Effector CD4-positive, alpha-beta T cell (primary cell): ENCODE measurements at places on chromosomes 11 and 22.
A peak's percentile ranks its signal among the peaks of the same experiment; 100 is the strongest.

- no peak for DNase-seq
Measured at GRCh38 chr11:66870616-66871520, 14.0 kb downstream of the LRFN4 start.

DNA sequence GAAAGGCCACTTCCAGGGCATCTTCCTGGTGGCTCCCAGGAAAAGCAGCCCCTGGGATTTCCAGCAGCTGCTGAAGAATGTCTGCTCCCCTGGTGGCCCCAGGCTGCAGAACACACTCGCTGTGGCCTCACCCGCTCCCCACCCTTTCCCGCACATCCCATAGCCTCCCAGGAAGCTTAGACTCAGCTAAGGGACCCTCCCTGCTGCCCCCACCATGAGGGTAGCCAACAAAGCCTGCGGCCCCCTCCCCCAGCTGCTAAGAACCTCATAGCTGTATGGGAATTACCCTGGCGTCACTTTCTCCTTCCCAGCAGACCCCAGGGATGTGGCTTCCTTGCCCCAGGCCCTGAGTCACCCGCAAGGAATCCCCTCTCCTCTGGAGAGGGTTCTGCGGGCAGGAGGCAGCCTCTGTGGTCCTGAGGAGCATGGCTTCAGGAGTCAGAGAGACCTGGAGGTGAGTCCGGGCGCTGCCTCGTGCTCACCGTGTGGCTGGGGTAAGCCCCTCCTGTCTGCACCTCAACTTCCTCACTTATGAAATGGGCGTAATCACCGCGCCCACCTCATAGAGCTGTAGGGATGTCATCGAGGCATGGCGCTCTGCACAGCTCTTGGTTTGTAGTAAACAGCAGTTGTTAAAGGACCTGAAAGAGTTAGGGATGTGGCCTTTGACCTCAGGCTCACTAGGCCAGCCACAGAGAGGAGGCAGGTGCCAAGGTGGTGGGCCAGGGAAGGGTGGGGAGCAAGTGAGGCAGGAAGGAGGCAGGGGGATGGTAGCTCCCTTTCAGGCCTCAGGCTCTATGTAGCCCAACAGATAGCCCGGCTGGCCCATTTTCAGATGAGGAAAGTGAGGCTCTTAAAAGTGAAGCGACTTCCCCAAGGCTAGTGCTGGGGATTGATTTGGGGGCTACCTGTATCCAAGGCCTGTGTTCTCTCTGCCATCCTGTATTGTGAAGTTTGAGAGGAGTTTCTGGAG is 71.2 kb downstream of the LRRC32 start:
- no peak for DNase-seq

DNA sequence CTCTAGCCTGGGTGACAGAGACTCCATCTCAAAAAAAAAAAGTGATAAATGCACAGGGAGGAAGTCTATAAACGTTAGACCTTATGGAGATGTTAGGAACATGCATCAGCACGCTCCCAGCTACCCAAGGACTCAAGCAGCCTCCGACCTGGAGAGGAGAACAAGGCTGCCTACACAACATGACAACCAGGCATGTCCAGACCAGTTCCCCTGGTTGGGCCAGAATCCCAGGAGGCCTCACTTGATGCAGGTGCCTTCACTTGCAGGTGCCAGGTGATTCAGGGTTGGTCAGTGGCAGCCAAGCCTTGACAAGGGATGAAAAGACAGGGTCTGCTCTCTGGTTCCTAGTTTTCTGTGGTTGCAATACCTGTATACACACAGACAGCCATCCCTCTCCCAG is 5.9 kb downstream of the RANGAP1 start:
- no peak for DNase-seq

DNA sequence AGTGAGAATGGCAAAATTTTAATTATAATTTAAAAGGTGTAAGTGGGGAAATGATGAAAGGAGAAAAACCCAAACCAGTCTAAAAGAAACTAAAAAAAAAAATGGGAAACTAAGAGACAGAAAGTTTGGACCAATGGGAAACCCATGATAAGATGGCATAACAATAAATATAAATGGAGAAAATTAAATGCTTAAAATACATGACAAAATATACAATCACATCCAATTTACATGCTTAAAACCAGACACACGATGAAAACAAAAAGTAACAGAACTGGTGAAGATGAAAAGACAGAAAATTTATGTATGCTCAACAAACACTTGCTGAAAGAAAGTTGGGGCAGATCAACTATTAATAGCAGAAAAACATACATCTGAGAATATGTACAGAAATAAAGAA is 1471.1 kb downstream of the TBC1D22A start:
- no peak for DNase-seq

DNA sequence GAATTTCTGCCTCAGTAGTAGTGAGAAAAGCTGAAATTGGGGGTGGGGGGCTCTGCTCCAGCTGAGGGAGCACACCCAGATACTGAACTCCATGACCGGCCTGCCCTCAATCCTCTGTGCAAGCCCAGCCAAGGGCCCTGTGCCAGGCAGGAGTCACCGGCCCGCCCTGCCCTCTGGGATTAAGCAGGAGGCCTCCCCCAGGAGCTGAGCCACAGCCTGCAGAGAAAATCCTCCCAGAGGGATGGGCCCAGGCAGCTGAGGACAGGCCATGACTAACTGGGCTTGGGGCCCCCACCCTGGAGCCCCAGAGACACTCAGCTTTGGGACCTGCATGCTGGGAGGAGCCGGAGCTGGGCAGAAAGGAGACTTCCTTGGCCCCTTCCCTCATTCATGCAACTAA is 48.8 kb downstream of the MN1 start:
- no peak for DNase-seq

DNA sequence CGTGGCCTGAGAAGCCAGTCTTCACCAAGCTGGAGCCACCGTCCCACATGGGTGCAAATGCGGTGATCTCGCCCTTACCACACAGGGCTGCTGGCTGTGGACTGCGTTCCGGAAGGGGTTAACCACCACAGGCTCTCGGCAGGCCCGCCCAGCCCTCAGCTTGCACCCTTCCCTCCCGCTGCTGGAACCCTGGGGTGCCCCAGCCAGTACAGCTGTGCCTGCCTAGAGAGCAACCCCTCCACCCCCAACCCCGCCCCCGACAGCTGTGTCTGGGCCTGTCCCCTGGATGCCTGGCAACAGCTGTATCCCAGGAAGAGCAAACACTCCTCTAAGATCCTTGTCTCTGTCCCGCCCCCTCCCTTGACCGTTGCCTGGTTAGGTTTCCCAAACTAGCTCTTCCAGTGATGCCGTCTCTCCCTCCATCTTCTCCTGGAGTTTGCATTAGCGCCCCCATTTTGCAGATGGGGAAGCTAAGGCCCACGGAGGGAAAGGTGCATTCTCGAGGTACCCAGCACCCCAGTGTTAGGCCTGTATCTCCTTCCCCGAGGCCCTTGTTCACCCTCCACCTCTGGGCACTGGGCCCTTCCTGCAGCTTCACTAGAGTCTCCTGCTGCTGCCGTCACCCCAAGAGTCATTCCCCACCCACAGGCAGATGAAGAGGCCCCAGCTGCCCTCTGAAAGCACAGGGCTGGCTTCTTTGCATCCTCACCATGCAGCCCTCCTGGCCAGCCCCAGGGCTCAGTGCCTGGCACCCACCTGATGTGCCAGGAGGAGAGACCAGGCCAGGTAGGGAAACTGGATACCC is 12.6 kb upstream of the COX8A start:
- DNase-seq, result no peak

DNA sequence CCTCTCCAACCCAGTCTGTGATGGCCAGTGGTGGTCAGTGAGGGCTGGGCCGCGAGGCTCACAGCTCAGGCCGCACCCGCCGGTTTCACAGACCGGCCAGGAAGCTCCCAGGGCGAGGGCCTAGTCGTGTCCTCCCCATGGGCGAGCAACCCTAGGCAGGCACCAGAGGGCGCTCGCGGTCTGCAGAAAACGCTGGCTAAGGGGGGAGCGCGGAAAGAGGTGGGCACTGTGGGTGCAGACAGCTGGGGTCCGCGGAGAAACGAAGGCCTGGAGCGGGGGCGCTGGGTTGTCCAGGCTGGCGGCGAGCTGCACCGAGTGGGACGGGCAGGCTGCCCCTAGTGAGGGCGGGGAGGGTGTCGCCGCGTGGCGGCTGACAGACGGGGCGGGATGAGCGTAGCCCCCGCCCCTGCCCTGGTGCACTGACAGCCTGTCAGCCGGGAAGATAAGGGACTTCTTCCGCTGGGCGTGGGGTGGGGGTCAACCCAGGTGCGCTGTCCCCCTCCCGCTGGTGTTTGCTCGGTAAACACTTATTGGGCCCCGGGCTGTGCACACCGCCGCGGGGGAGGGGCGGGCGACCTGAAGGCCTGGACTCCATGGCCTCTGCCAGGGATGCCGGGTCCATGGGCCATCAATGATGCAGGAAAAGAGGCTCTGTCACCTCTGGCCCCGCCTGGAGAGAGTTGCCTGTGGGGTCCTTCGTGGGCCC is 7.5 kb downstream of the GP1BB start:
- DNase-seq, result peak; percentile 84

GRCh38 chr22:35840302-35840739 is 122.6 kb downstream of the APOL5 start:
- DNase-seq, result no peak

GRCh38 chr11:114738954-114739353 is 60.6 kb downstream of the NXPE2 start:
- DNase-seq, result no peak

DNA sequence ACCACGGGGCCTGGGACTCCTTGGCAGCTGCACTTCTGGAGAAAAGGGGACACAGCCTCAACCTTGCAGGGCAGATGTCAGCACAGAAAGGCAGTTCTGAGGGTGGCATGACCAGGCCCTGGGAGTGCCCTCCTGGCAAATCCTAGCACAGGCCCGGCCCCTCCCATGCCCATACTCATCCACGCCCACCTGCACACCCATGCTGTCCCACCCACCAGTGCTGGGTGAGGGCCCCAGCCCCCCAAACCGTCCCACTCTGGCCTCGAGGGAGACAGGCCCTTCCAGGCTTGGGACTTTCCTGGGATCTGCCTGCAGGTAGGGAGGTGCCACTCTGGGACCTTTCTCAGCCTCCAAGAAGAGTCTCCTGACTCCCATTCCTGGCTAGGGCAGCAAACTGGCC is 10.1 kb downstream of the DUSP8 start:
- DNase-seq, result no peak

GRCh38 chr11:8631395-8632118 is 37.5 kb upstream of the STK33 start:
- no peak for DNase-seq

GRCh38 chr22:30249049-30250038 is 2.8 kb upstream of the LIF start:
- no peak for DNase-seq

GRCh38 chr11:128285321-128285720 is 302.0 kb downstream of the ETS1 start:
- DNase-seq, result no peak

GRCh38 chr11:68370211-68371111 is 58.1 kb downstream of the LRP5 start:
- DNase-seq, result no peak

GRCh38 chr11:125429807-125430678 is 66.0 kb downstream of the FEZ1 start:
- DNase-seq, result no peak

DNA sequence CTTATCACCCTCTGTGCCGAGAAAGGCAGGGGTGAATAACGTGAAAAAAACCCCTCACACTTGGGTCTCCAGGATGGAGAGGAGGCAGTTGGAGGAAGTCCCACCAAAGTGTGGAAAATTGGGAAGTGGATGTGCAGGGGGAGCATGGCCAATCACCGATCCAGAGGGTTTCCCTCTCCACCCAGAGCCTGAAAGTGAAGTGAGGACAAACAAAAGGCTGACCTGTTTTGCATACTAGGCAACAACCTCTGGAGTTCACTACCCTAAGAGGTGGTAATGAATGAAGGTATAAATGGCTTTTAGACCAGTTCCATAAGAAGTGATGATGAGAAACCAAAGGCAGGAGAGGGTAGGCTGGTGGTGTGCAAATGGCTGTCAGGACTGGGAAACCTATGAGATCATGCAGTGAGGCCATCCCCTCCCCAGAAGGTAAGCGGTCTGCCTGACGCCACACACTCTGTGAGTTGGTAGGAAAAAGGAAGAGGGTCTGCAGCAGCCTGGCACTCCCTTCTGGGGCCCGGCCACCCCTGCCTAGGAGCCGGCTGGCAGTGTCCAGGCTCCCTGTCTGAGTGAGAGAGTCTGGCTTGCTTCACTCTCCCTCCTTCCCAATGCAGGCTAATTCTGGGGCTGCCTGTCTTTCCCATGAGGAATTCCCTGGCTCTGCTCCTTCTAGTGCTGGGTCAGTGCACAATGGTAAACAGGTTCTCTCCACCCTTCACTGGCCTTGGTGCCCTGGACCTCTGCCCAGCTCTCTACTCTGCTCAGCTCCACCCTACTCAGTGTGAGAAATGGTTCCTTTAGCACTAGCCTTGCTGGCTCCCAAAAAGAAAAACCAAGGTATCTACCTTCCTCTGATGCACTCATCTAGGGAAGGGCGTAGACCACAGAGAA is 15.6 kb downstream of the TBC1D10A start:
- DNase-seq, result no peak

DNA sequence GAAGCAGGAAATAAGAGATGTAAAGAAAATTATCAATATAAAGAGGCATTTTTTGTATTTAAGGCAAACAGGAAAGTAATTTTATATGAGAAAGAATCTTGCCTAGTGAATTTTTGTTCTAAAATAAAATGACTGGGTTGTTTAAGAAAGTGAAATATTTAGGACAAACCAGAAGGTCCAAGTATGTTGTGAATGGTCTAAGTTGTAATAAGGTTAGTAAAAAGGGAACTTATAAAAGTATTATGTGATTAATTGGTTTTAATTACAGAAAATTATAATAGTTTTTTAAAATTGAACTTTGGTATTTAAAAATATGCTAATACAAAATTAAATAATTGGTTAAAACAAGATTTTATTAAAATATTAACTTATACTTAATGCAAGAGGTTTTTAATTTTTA is 26.6 kb upstream of the EI24 start:
- DNase-seq, result no peak

- no peak for DNase-seq
Measured at GRCh38 chr11:46522682-46523281, 71.0 kb downstream of the AMBRA1 start.

DNA sequence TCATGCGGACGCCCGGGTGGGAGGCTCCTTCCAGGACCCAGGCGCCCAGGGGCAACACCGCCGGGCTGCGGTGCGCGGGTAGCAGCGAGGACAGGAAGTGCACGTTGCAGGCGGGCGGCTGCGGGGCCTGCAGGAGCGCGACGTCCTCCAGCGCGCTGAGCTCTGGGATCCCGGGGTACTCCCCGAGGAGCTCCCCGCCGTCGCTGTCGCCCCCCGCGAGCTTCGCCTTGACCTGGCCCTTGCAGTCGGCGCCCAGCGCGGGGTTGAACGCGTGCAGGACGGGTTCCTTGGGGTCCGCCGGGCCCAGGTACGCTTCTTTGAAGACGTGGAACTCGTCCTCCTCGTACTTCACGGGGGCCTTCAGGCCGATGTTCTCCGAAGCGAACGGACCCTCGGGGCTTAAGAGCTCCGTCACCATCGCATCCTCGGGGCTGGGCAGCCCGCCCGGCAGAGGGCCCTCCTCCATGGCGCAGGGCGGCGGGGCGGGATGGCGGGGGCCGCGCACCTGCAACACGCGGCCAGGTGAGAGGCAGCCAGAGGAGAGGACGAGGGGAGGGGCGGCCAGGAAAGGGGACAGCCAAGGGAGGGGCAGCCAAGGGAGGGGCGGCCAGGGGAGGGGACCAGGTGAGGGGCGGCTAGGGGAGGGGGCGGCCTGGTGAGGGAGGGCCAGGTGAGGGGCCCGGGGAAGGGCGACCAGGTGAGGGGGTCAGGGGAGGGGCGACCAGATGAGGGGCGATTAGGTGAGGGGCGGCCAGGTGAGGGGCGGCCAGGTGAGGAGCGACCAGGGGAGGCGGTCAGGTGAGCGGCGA is 921 bp downstream of the TESMIN start:
- no peak for DNase-seq
